ENCODE measurements at places on chromosomes 6 and 20.

DNA sequence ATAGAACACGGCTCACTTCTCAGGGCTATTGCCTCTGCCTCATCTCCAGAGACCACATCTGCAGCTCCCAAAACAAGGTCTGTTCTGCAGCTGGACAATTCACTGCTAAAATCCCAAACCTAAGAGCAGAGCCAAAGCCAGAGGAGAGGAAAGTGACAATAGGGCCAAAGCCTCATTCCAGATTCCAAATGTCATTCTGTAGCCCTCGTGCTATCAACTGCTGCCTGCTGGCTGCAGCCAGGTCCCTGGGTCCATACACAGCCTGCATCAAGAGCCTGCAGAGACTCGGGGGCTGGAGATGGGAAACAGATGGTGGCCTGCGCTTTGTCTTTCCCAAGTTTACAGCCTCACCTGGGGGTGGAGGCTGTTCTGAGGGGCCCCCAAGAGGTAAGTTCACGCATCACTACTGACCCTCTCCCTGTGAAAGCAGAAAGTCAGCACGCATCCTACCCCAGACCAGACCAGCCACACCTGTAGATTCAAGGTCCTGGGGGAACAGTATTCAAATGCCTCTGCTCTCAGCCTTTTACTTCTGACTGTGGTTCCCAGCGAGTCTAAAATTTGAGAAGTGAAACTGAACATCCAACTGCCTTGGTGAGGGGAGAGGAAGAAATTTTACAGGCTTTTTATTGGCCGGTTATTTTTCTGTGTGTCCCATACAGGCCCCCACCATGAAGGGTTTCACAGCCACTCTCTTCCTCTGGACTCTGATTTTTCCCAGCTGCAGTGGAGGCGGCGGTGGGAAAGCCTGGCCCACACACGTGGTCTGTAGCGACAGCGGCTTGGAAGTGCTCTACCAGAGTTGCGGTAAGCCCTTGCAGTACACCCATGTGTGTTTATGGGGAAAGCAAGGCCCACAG is at the start of gene LY86:
TSS of gene LY86 (plus strand) at position 657 of the 860 bp plus-strand sequence. CDS start at position 672, 15 bp downstream.
- DNase-seq = no peak

GRCh38 chr20:48945840-48946514 is 24.5 kb downstream of the ARFGEF2 start:
- DNase-seq = no peak

DNA sequence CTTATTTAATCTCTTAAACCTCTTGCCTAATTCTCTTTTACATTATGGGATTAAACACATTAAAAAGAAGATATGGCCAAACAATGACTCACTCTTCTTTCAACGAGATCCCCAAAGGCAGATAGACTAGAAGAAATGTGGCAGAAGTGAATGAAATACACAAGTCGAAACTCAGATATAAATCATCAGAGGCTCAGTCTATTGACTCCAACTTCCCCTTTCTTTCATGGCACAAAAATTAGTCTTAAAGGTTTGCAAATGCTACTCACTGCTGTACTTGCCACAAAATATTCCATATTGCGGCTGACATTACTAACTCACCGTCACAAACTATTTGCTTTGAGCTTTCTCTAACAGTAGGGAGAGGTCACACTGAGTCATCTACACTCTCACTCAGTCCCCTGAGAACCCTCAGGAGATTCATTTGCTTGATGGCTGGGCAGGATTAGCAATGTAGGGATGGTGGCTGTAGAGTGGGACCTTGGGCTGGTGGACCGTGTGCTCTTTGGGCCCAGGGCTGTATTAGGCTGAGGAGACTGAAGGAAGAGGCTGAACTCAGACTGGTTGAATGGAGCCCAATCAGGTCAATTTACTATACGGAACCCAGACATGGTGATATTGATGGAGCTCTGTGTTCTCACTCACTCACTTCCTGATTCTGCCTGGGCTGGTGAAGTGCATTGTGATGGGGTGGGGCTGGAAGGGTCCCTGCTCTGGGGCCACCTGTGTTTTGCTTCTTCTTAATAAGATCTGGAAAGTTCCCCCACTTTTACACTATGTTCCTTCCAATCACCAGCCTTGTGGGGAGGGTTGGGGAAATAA is 42.8 kb upstream of the UBR2 start:
- DNase-seq = no peak

DNA sequence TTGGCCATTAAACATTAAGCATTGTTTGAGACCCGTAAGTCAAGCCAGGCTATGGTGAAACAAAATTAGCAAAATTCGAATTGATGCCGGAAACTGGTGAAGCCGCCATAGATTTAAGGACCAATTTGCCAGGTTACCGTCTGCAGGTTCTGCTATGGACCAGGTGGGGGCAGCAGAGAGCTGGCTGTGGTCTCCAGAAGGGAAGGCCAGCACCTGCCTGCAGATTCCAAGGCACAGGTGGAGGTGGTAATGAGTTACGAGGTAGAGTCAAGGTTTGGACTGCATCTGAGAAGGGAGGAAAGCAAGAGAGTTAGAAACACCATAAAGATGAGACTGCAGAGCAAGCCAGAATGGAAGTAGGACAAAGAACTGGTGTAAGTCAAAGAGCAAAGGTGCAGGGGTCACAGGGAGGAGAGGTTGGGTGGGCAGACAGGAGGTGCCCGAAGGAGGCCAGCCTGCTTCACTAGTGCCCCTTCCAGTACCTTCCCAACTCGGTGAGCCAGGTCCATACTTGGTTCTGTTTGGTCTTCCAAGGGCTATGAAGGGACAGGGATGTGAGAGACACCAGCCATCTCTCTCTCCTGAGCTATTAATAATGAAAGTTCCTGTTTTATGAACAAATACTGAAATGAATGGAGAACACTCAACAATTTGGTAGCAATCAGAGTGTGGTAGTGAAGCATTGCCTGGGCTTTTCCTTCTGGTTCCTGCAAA is 131.6 kb upstream of the ESR1 start:
- DNase-seq = peak; percentile 67

DNA sequence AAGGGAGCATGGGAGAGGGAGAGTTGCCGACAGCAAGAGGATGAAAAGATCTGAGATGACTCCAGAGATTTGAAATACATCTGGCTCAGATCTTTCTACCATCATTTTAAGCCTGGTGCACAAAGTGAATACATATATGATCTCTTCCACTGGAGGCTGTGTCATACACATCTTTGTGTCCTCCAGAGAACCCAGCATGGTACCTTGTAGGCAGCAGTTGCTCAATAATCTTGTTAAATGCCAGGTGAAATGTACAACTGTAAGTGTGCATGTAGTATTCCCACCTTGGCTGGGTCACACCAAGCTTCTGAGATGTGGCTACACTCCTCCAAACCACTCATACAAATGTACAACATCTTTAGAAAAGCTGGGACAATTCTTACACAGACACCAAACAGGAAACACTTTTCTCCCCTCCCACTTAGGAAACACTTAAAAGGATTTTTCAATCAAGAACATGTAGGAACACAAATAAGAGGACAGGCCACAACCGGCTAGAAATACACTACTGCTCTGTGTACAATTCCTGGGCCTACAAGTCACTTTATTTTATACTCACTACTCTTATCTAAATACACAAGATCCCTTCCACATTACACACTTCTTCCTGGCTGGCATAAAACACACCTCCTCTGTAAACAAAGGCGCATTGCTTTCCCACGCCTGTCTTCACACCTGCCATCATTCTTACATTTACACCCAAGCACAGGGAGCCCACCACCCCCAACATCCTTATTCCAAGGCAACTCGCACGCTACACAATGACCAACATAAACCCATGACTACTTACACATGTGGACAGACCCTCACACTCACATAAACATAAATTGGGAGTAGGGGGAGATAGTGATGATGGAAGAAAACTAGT is 3.8 kb upstream of the IER3 start:
- DNase-seq = no peak

DNA sequence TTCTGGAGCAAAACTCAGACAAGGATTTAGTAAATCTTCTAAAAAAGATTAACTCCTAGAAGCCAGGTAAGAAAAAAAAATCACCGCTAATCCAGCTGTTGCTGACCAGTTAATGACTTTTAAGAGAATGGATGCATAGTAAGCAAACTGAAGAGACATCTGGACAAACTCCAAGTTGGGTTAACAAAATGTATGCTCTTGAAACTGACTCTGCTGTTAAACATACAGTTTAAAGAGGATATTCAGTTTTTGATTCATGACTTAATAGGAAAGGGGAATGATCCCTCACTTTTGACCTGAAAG is 70.4 kb downstream of the PLAGL1 start:
- DNase-seq = no peak

- no peak for DNase-seq
These were observed 57.2 kb downstream of the RIPOR3 start for GRCh38 chr20:50634191-50634590.

- no peak for DNase-seq
These were observed 368.5 kb downstream of the ZFAND3 start for GRCh38 chr6:38187811-38188590.

GRCh38 chr20:63459070-63459380 is 13.4 kb downstream of the KCNQ2 start:
- DNase-seq = no peak

DNA sequence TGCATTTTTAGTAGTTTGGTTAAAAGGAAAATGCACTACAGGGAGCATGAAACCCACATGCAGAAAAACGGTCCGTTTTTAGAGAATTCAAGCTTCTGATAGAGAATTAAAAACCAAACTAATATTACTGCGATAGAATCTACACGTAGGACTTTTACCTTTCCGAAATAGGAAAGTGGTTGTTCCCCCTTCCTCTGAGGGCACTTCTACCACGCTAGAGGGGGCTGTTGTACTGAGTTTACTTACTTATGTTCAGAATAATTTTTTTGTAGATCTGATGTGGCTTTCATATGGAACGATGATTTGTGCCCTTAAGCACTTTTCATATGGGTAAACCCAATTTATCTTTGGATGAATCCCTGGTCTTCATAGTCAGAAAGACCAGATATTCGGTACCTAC is 264.3 kb upstream of the PLN start:
- peak; percentile 43 for DNase-seq

GRCh38 chr20:21521596-21522480 is 8.0 kb upstream of the NKX2-2 start:
- no peak for DNase-seq

DNA sequence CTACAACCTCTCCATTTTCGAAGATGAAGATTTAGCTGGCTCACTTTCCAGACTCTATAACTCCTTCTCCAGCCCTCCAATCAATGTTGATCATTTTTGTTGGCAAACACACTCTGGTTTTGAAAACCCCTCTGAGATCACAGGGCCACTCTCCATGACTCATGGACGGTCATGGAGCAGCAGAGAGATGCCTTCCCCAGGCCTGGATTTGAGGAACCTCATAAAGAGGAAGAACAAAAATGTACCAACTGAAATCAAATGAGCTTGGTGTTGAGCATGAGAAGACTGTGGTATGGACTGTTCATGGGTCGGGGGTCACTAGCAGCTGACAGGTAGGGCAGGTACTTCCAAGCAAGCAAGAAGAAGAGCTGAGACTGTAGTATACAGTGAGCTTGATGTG is 112.8 kb upstream of the INSM1 start:
- no peak for DNase-seq

GRCh38 chr6:38034274-38034914 is 214.9 kb downstream of the ZFAND3 start:
- DNase-seq = no peak

DNA sequence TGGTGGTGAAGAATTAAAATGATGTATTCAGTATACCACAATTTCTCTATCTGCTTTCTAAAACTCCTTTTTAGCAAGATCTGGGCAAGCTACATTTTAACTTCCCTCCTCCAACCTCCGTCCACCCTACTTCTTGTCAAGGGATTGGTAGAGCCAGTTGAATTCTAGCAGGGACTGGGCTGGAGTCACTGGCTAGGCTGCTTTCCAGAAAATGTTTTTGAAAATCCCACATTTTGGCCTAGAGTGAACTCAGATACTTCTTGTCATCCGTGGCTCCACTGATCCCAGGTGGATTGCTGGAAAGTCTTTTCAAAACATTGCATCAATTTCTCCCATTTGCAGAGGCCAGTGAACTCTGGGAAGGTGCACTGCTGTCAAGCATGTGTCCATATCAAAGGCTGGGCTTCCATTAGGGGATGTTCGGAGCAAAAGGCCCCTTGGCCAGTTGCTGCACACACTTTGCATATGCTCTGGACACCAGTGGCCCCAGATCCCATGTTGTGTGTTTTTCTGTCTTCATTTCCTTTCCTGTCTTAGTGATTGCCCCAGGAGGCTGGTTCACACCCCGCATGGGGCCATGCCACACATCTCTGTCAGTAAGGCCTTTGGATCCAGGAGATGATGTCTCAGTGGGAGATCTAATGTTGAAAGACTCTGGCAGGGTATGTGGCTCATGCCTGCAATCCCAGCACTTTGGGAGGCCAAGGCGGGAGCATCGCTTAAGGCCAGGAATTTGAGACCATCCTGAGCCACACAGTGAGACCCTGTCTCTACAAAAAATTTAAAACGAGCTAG is 11.3 kb upstream of the KCNK16 start:
- no peak for DNase-seq

- no peak for DNase-seq
These were observed 401.5 kb upstream of the SASH1 start for GRCh38 chr6:147941143-147941542.

GRCh38 chr20:22303523-22303922 is 280.8 kb downstream of the FOXA2 start:
- DNase-seq = peak; percentile 16

DNA sequence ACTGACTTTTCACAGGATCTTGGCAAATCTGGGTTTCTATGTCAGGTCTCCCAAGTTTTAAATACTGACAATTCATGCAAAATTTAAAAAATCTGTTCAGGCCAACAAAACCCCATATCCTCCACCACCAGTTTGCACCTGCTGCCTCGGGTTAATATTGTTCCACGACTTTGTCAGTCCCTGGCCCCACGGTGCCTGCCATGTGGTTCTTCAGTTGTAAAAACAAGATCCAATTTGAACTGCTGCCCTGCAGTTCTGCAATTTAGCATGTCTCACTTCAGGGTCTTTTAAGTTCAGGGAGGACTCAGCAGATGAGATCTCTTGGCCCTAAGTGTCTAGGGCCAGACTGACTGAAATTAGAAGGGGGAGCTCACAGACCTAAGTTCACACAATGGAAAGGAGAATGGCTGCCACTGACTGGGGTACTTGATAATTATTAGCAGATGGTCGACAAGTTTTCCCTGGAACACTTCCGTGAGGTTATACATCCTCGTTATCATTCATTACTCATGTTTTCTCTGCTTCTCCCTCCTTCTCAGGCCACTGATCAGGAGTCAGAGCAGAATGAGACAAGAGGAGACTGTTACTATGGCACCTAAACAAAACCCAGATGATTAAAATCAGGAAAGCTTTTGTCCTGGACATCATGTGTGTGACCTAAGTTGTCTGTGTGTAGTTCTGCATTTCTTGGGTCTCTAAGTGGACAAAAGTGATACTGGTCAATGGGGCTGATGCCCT is 223.6 kb downstream of the KIF16B start:
- DNase-seq = no peak

DNA sequence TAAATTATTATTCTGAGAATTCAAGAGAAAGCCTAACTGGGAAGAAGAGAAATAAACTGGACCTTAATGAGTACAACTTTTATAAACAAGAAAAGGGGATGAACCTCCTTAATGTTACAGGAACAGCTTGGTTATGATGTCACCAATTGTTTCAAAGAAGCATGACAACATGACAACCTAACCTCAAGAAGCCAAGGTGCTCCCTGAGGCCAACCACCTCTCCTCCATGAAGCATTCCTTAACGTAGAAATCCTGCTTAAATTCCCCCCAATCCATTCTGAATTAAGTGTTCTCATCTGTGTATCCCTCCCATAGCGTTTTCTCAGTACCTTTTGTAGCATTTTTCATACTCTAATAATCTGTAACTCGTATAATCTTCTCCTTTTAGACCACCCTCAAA is 1.7 kb downstream of the HBS1L start:
- DNase-seq = peak; percentile 31

GRCh38 chr20:58321205-58321604 is 11.7 kb downstream of the RAB22A start:
- no peak for DNase-seq
